ENCODE measurements at places on chromosomes 13 and 19. TPM values are rescaled to one million over a fixed set of nuclear protein-coding genes. Genes with fewer than 3 reads are reported as not detected.

The CRB3 gene
- 86.0 TPM for total RNA-seq

The GIPR gene
- total RNA-seq = 14.2 TPM

The KIR3DL2 gene
- 0.26 TPM for total RNA-seq

The IRS2 gene
- total RNA-seq = 14.0 TPM

The ASF1B gene
- total RNA-seq = 5.5 TPM

The NLRP8 gene
- total RNA-seq = not detected

DNA sequence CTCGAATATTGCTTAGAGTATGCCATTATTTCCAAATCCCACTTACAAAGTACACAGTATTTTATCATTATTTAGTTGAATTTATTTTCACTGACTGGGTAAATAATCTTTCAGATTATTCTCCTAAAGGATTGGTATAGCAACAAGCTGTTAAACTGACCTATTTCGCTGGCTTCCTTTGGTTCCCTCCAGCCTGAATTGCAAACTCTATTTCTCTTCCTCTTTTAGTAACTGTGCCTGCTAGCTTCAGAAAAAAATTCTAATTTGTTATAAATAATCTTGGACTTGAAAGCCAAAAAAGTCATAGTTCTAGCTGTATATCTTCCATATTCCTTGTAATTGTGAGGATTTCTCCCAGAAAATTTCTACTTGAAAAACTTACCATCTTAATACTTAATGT lies 15.0 kb upstream of the CCNA1 start:
- DNase-seq = no peak

- DNase-seq = no peak
Observed at GRCh38 chr13:19668778-19669177, 35.3 kb downstream of the MPHOSPH8 start.

- DNase-seq = no peak
Observed at GRCh38 chr19:50906217-50906616, 5.0 kb downstream of the KLK4 start.

DNA sequence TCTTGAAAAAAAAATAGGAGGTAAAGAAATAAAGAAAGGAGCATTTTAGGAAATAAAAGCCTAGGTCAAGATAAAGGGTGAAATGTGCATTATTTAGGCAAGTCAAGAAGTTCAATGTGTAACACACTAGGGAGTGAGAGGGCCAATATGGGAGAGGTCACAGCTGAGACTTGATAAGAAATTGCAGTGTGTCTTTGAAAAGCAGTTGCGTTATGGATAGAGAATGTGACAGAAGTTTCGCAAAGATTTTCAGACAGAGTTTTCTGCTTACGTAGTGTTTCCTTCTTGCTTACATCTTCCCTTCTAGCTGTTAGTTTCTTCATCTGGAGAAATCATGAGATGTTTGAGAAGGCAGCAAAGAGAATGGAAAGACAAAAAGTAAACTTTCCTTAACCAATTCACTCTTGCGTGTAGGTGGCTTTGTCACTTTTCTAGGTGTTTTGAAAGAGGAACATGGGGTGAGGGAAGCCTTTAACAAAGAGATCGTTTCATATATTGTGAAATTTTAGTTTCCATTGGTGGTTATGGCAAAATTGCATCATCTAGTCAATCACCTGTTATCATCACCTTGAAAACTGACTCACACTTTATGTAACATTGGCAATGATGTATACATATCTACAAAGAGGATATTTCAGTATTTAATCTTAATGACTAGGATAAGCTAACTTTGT lies 975.5 kb downstream of the OLFM4 start:
- DNase-seq = no peak

- DNase-seq = no peak
Observed at GRCh38 chr19:28023064-28023463, 1189.9 kb downstream of the UQCRFS1 start.

DNA sequence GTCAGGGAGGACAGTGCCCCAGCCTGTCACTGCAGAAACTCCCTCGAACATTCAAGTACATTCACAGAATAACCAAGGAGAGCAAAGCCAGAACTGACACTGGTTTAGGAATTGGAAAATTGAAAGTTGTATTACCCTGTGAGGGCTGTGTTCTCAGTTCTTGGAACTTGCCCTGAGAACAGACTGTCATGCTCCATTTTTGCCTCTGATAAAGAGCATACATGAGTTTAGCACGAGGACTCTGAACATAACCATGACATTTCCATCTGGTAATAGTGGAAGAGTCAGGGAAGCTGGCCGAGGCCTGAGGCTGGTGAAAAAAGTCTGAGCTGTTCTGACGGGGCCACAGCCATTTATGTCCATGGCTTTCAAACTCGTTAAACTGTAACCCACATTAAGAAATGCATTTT lies 15.2 kb upstream of the SLC25A30 start:
- no peak for DNase-seq

DNA sequence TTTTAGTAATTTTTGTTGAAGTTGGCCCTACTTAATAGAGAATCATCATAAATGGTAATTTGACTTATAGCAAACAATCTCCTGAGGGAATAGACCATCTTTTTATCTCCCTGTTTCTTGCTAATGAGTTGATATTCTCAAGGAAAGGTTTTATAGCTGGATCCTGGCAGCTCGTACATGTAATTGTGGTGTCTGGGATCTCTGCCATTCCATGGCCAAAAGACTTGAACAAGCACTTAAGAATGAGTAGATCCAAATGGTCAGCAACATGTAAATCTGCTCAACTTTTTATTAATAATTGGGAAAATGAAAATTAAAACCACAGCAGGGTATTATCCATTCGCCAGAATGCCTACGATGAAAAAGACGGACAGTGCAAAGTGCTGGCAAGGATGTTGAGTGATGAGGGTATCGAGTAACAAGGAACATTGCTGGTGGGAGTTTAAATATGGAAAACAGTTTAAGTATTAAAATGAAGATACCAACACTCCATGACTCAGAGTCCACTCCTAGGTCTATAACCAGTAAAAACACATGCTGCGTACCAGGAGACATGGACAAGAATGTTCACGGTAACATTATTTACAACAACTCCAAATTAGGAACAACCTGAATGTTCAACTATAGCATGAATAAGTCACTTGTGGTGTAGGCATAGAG lies 5.1 kb upstream of the GPR18 start:
- no peak for DNase-seq

DNA sequence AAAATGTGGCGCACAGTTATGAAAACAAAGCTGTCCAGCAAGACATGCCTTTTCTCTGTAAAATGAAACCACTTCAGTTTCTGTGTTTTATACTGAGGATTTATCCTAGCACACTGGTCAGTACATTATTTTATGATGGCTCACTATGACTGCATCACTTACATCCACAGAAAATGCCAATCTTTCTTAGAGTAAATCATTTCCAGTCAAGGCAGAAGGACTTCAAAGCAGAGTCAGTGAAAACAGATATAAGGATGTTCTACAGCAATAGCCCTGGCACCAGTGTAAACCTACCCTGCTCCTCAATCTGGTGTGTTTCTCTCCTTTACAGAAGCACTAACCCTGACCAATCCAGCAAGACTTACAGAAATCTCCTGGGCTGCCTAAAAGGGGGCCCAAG lies 473.5 kb downstream of the GPC6 start:
- DNase-seq = no peak

DNA sequence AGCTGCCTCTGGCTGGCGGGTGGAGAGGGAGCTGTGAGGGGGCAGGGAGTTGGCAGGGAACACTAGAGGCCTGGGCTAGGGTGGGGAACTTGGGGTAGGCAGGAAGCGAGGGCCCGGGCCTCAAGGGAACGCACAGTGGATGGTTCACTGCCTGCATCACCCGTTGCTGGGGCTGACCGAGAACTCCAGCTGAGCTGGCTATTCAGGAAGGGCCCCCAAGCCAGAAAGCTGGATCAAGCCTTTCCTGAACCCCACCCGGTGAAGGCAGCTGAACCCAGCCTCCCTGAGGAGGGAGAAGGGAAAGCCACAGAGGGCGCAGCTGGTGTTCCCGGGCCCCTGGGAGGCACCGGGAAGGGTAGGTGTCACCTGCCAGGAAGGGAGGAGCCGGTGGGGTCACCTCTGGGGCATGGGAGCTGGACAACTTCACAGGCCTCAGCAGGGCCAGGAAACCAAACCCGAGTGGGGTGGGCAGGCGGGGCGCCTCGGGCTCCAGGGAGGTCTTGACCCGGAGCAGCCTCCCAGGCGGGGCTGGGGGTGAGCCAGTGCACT lies 13.9 kb downstream of the PALM start:
- no peak for DNase-seq

DNA sequence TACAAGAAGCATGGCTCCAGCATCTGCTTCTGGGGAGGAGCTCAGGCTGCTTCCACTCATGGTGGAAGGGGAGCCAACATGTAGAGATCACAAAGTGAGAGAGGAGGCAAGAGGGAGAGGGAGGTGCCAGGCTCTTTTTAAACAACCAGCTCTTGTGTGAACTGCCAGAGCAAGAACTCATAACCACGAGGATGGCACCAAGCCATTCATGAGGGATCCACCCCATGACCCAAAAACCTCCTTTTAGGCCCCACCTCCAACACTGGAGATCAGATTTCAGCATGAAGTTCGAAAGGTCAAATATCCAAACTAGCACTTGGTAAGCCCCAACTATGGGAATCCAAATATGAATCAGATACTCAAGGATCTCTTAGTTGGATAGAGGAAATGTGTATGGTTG lies 131.2 kb downstream of the RXFP2 start:
- DNase-seq = no peak

DNA sequence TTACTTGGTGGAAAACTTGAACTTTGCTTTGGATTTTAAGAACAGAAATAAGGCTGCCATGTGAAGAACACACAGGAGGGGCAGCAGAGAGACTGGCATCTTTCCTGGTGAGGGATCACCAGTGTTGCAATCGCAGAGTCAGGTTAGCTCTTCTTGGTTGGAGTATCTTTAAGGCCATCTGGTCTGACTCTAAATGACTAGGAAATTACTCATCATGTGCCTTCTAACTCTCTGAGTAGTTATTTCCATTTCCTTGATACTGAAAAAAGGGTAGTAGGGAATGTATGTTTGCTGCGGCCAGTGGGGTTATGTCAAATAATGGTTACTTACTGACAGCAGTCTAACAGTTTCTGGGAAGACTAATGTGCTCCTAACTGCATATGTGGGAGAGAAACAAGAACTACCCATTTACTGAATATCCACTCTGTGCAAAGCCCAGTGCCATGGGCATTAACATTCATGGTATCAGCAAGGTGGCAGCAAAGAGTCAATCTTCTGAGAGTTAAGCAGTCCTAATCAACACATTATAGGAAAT lies 122.1 kb downstream of the COG6 start:
- no peak for DNase-seq

DNA sequence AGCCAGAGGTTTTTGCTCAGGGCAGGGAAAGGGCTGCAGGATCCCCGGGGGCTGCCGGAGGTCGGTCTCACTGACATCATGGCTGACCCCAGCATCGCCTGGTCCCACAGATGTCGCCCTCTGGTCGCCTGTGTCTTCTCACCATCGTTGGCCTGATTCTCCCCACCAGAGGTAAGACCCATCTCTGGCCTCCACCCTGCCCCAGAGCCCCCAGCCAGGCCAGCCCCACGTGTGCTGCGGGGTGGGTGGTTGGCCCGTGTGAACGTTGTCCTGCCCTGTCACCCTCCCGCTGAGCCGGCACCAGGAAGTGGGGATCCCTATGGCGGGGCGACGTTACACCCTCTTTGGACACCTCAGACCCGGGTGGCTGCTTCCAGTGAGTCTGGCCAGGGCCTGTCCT lies 906 bp downstream of the FXYD5 start:
- DNase-seq = peak; percentile 67

- no peak for DNase-seq
Observed at GRCh38 chr13:84864341-84864740, 934.9 kb downstream of the SLITRK6 start.

DNA sequence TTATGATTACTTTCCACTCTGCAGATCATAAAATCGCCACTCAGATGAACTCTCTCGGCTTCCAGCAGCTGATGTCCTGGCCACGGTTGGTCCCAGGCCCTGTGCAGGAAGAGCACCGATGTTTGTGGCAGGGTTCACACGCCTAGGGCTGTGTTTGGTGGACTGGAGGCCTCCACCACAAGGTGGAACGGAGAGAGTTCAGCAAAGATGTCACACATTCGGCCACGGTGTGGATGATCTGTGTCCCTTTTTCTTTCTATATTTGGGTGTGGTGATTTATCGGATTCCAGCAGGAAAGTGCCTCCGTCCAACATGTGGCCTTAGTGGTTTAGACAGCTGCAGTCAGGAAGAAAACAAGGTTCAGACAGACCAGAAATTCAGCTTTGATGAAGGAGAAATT lies 521 bp upstream of the SHISA2 start:
- DNase-seq = no peak

DNA sequence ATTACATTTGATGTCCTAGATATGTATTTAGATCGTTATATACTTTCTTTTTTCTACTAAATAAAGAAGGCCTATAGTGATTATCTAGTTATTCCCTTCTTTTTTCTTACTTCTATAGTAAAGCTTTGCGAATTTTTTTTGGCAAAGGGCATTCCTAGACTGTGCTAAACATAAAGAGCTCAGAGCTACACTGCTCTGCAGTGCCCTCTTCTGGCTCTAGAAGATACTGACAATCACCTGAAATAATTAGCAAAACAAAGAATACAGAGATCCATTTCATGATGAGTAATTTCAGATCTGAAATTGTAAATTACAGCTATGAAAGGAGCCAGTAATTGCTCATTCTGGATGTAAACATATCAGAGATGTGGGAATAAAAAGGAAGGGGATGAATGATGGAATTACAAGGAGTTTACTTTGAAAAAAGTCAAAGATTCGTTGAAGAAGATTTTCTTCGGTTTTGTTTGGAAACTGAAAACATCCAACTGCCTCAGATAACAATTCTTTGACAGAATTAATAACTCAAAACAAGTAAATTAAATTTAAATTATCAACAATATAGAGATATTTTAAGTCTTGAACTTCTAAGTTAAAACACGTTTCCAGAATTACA lies 288.5 kb downstream of the NALCN start:
- no peak for DNase-seq

DNA sequence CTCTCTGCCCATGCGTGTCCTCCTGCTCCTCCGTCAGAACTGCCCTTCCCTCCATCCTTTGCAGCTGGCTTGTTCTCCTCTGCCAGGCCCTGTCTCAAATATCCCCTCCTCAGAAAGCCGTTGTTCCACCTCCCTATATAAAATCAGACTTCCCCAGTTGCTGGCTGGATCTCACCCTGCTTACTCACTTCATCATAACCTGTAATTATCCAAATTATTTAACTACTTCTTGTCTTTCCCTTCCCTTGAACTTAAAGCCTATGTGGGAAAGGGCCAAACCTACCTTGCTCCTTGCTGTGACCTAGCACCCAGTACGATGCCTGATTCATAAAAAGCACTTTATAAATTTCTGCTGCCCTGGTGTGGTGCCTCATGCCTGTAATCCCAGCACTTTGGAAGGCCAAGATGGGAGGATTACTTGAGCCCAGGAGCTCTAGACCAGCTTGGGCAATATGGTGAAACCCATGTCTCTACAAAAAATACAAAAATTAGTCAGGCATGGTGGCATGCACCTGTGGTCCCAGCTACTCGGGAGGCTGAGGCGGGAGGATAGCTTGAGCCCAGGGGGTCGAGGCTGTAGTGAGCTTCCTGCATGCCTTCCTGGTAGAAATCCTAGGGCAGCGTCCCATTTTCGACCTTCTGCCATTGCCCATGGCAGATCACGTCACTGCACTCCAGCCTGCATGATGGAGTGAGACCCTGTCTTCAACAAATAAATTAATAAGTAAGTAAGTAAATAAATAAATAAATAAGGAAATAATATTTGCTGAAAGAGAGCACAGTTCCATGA lies 39.5 kb upstream of the ZNF536 start:
- DNase-seq = no peak
